ENCODE measurements at places on chromosomes 7 and 10.
A peak's percentile ranks its signal among the peaks of the same experiment; 100 is the strongest.

DNA sequence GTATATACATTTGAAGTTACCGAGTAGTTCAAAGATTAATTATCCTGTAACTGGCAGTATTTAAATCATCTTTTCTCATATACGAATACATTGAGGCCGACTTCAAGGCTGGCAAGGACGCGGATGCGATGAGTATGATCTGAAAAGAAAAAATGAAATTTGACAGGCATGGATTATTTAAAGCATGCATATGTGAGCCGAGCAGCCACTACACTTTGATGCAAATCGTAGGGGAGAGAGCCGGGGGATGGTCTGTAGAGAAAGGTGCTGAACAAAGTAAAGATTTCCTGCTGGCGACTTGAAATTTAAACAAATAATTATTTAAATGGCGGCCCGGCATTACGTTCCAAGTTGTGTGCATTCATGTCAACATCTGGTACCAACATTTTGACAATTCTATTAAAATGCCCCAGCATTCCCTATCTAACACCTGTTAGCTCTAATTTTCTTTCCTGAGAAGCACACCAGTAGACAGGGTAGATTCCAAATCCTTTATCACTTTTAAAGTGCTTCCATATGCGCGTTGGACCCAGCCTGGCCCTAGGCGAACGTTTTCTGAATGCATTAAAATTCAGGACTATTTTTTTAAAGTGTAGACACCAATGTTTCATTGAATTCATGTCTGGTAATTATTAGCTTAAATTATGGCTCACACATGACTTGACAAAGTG lies 188.7 kb downstream of the EMX2 start:
- H3K27me3 ChIP-seq, result peaks cover 28% of the 10 kb centered on the region
- no peak for DNase-seq
- no peak overlapping the region for H3K4me3 ChIP-seq
- H3K4me1 ChIP-seq, result no peaks in the 10 kb centered on the region
- no peaks in the 10 kb centered on the region for H3K36me3 ChIP-seq
- H3K27ac ChIP-seq, result no peak overlapping the region

DNA sequence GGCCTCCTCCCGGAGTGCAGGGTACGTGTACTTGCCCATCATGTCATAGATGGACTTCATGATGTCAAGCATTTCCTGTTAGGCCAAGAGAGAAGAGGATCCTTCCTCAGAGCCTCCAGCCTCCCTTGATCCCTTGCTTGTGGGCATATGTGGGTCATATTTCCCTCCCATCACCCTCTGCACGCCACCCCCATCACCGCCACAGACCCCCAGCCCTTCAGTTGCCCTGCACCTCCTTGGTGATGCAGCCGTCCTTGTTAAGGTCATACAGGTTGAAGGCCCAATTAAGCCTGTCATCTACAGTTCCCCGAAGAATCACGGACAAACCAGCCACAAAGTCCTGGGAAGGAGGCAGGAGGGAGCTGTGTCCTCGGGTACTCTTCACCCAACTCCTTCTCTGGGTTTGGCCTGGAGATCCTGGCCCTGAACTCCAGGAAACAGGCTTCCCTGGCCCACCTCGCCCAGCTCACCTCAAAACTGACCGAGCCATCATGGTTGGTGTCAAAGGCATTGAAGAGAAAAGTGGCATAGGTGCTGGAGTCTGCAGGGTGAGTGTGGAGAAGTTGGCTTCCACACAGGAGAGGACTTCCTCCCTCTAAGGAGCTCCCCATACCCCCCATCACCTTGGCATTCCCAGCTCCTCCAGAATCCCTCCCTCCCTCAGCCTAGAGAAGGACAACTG lies 9.8 kb upstream of the OGA start:
- no peak overlapping the region for H3K27ac ChIP-seq
- H3K4me1 ChIP-seq, result no peaks in the 10 kb centered on the region
- DNase-seq, result no peak

GRCh38 chr7:152313831-152314604 lies 121.8 kb downstream of the KMT2C start:
- peaks cover 4% of the 10 kb centered on the region for H3K36me3 ChIP-seq
- H3K27me3 ChIP-seq, result no peaks in the 10 kb centered on the region
- peaks cover 4% of the 10 kb centered on the region for H3K4me1 ChIP-seq
- H3K27ac ChIP-seq, result peak overlapping the region; percentile 33

GRCh38 chr10:83990126-83990525 lies 149.2 kb upstream of the GHITM start:
- no peak overlapping the region for H3K4me3 ChIP-seq
- no peak overlapping the region for H3K27ac ChIP-seq
- no peaks in the 10 kb centered on the region for H3K36me3 ChIP-seq
- H3K4me1 ChIP-seq, result no peaks in the 10 kb centered on the region

DNA sequence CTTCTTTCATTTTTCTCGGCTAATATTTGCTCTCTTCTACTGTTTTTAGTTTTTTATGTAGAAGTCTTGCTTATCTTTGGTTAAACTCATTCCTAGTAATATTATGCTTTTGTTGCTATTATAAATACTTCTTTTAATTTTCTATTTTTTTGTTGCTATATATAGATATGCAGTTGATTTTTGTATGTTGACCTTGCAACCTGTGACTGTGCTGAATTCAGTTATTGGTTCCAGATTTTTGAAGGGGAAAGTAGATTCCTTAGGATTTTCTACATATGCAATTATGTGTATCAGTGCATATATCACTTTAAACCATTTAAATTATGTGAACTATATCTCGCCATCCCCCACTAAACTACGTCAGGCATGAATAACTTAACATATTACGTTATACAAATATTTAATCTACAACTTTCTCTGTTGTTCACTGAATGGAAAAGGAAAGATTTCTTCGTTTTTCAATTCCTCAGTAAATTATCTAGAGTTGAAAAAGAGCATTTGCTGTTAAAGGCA lies 71.5 kb downstream of the IDE start:
- DNase-seq, result no peak
- no peaks in the 10 kb centered on the region for H3K27me3 ChIP-seq
- no peak overlapping the region for H3K27ac ChIP-seq
- no peaks in the 10 kb centered on the region for H3K4me1 ChIP-seq
- peaks cover 4% of the 10 kb centered on the region for H3K36me3 ChIP-seq

DNA sequence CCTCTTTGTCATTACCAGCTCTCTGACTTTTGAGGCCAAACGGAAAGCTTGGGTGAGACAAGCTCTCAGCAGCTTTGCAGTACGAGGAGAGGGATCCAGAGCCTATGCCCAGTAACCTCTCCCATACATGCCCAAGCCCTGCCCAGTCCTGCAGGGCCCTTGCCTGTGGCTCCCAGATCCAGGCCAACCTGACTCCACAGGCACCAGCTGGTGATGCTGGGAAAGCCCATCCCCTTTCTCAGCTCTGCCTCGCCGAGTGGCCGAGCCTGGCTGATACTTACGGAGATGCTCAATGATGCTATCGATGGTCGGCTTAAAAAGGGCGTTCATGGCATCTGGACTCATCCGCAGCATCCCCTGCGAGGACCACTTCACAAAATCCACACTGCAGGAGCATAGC lies 55.4 kb downstream of the PNLIPRP2 start:
- H3K4me1 ChIP-seq, result no peaks in the 10 kb centered on the region
- no peaks in the 10 kb centered on the region for H3K36me3 ChIP-seq
- H3K4me3 ChIP-seq, result no peak overlapping the region
- H3K27ac ChIP-seq, result no peak overlapping the region
- peaks cover 6% of the 10 kb centered on the region for H3K27me3 ChIP-seq

DNA sequence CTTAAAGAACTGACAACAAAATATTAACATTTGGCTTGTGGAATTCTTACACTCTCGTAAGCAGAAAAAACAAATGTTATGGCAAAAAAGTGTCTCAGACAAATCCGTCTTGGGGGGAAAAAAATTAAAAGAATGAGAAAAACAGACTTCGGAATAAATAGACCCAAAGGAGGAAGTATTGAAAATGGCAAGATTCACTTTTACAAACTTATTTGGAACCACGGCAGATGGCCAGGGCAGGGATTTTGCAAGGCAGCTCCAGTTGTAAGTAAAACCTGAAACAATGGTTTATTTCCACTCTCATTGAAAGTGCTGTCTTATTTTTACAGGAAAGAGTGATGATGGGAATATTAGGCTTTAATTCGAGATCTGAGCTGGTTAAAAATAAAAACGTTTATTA lies 1.5 kb upstream of the ZNF438 start:
- H3K4me1 ChIP-seq, result peaks cover 13% of the 10 kb centered on the region
- H3K36me3 ChIP-seq, result no peaks in the 10 kb centered on the region
- peak overlapping the region; percentile 82 for H3K4me3 ChIP-seq

GRCh38 chr10:42864575-42864974 lies 82.0 kb downstream of the BMS1 start:
- no peaks in the 10 kb centered on the region for H3K36me3 ChIP-seq
- DNase-seq, result peak; percentile 66
- peaks cover 27% of the 10 kb centered on the region for H3K4me1 ChIP-seq

DNA sequence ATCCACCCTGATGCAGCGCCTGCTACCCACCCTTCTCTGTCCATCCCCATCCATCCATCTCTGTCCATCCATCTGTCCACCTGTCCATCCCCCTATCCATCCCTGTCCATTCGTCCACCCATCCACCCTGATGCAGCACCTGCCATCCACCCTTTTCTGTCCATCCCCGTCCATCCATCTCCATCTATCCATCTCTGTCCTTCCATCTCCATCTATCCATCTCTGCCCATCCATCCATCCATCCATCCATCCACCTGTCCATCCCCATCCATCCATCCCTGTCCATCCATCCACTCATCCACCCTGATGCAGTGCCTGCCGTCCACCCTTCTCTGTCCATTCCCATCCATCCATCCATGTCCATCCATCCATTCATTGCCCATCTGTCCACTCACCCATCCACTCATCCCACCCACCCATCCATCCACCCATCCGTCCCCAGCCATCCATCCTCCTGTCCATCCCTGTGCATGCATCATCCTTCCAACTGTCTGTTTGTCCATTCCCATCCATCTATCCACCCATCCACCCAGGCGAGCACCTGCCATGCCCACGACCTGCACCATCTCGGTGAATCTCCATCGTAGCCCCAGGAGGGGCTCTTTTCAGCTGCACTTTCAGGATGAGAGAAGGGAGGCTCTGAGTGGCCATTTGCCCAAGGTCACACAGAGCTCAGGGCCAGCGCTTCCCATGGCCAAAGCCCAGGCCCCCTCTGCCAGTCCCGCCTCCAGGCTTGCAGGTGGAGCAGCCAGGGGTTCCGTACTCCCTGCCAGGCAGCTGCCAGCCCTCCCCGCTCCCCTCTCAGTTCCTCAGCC lies 137.4 kb downstream of the LHPP start:
- no peak for DNase-seq
- H3K4me3 ChIP-seq, result no peak overlapping the region
- H3K4me1 ChIP-seq, result no peaks in the 10 kb centered on the region
- no peaks in the 10 kb centered on the region for H3K27me3 ChIP-seq
- no peak overlapping the region for H3K27ac ChIP-seq
- no peaks in the 10 kb centered on the region for H3K36me3 ChIP-seq

- peaks cover 1% of the 10 kb centered on the region for H3K27me3 ChIP-seq
Observed at GRCh38 chr10:112981553-112981952, 31.5 kb downstream of the TCF7L2 start.

DNA sequence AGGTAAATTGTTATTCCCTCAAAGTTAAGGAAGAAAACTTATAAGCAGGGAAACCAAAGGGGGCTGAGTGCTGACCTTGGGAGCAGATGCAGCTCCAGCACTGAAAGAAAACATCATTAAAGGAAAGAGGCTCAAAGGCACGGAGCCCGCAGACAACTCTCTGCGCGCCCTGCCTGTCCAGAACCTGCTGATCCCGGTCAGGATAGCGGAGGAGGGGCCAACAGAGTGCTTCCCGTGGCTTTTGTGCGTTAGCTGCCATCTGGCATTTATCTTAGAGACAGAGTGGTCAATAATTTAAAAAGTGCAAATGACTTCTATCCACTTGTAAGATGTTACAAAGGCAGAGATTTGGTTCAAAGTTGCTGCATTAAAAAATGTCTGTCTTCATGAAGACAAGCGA lies 162.1 kb downstream of the FANK1 start:
- no peaks in the 10 kb centered on the region for H3K4me1 ChIP-seq
- peaks cover 7% of the 10 kb centered on the region for H3K27me3 ChIP-seq
- no peak overlapping the region for H3K4me3 ChIP-seq

GRCh38 chr7:73345538-73345937 lies 17.6 kb downstream of the FKBP6 start:
- no peak overlapping the region for H3K27ac ChIP-seq
- no peak for DNase-seq
- peaks cover 4% of the 10 kb centered on the region for H3K4me1 ChIP-seq
- no peaks in the 10 kb centered on the region for H3K27me3 ChIP-seq

DNA sequence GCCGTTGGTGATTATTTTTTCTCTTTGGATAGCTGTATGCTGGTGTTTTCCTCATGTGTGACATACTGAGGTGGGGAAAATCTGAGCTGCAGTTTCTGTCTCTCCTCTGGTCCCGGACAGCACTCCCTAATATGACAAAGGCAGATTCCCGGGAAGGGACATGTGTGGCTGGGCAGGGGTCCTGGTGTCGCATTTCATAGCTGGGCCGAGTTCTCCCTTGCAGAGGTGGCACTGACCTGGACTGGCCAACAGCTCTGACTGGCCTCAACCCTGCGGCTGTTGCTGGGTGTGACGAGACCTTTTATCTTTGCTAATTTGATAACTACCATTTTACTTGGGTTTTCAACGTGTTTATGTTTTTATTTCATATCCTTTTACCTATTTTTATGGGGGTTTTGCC lies 248.6 kb upstream of the TCERG1L start:
- no peak overlapping the region for H3K27ac ChIP-seq
- H3K36me3 ChIP-seq, result no peaks in the 10 kb centered on the region
- no peak overlapping the region for H3K4me3 ChIP-seq
- H3K4me1 ChIP-seq, result no peaks in the 10 kb centered on the region
- DNase-seq, result no peak
- H3K27me3 ChIP-seq, result peaks cover 19% of the 10 kb centered on the region

GRCh38 chr7:23710000-23710399 lies at the start of gene STK31:
TSS of gene STK31 (plus strand) at chr7:23710219. CDS start at chr7:23710286, 67 bp downstream.
- no peak for DNase-seq
- peaks cover 8% of the 10 kb centered on the region for H3K36me3 ChIP-seq
- H3K4me3 ChIP-seq, result no peak within 1 kb of the TSS
- H3K4me1 ChIP-seq, result no peaks in the 10 kb centered on the region
- no peak within 1 kb of the TSS for H3K27ac ChIP-seq

DNA sequence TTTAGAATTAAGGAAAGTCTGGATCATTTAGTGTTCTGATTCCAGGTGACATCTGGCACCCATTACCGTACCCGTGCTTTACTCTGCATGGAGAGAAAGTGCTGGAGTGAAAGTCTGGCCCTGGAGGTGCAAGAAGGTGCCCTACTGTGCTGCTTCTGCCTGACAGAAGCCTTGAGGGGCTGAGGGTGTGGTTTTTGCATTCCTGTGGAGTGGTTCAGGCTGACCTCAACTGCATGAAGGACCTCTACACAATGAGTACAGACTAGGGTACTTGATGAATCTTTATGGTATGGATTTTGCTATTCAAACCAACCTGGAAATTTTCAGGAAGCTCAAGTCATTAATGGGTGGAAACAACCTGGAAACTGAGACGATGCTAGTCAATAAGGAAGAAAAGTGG lies 45.1 kb upstream of the GSAP start:
- DNase-seq, result no peak
- no peaks in the 10 kb centered on the region for H3K36me3 ChIP-seq
- no peak overlapping the region for H3K4me3 ChIP-seq
- H3K27ac ChIP-seq, result no peak overlapping the region
- H3K27me3 ChIP-seq, result no peaks in the 10 kb centered on the region
